Nasal cavity respiratory epithelium epithelial cell of viscerocranial mucosa (primary cell): ENCODE measurements at places on chromosomes 1 and 21. TPM values are rescaled to one million over a fixed set of nuclear protein-coding genes. Genes with fewer than 3 reads are reported as not detected.

OR2T35 gene
- total RNA-seq, result not detected in 2 replicates

HCRTR1 gene
- not detected in 2 replicates for total RNA-seq

PROX1 gene
- 0.14 and 0.34 TPM in 2 replicates for total RNA-seq

SPATA45 gene
- total RNA-seq, result not detected in 2 replicates

PMF1 gene
- 21.2 and 44.4 TPM in 2 replicates for total RNA-seq

TRIM17 gene
- 1.7 and 5.3 TPM in 2 replicates for total RNA-seq

MTARC2 gene
- total RNA-seq, result 1.0 and 4.6 TPM in 2 replicates

ZNF683 gene
- total RNA-seq, result not detected in 2 replicates

ANGPTL3 gene
- not detected in 2 replicates for total RNA-seq

BARHL2 gene
- not detected in 2 replicates for total RNA-seq

DTL gene
- 0.14 and 0.34 TPM in 2 replicates for total RNA-seq

IFNLR1 gene
- 5.8 and 9.6 TPM in 2 replicates for total RNA-seq

PODN gene
- not detected in 2 replicates for total RNA-seq

PRAMEF2 gene
- not detected in 2 replicates for total RNA-seq

GJA4 gene
- not detected in 2 replicates for total RNA-seq

DCST1 gene
- total RNA-seq, result not detected in 2 replicates

CAMK2N1 gene
- 6.9 and 7.2 TPM in 2 replicates for total RNA-seq

NPR1 gene
- under 0.01 TPM in 1 of 2 replicates, not detected in the other for total RNA-seq

SNRPE gene
- 34.5 and 40.0 TPM in 2 replicates for total RNA-seq

CGN gene
- total RNA-seq, result 1.7 and 5.8 TPM in 2 replicates

TMIGD3 gene
- total RNA-seq, result not detected in 2 replicates

ABL2 gene
- total RNA-seq, result 38.3 and 68.5 TPM in 2 replicates

GCSAML gene
- total RNA-seq, result under 0.01 TPM in 1 of 2 replicates, not detected in the other
